ENCODE measurements at places on chromosomes 1 and 21. TPM values are rescaled to one million over a fixed set of nuclear protein-coding genes. Genes with fewer than 3 reads are reported as not detected.

Gene PGBD2
- total RNA-seq: 2.7 TPM

Gene IL19
- total RNA-seq: not detected

Gene GREM2
- total RNA-seq: not detected

Gene C1orf115
- total RNA-seq: 5.5 TPM

Gene ARTN
- total RNA-seq: 14.1 TPM

Gene PRAMEF14
- not detected for total RNA-seq

Gene SLC30A2
- total RNA-seq: not detected

Gene CD48
- not detected for total RNA-seq

Gene ANKRD35
- 0.36 TPM for total RNA-seq

Gene RGSL1
- total RNA-seq: not detected

Gene CFHR5
- not detected for total RNA-seq

Gene RIPPLY3
- 5.1 TPM for total RNA-seq

Gene SELE
- total RNA-seq: not detected

Gene HIVEP3
- 6.7 TPM for total RNA-seq

Gene ESRRG
- 0.52 TPM for total RNA-seq

Gene RAP1GAP
- total RNA-seq: 0.94 TPM

Gene PLCH2
- total RNA-seq: 0.12 TPM

Gene PIGV
- 12.6 TPM for total RNA-seq

Gene ARMH1
- total RNA-seq: not detected

Gene MYOM3
- 1.7 TPM for total RNA-seq

Gene CLCA4
- not detected for total RNA-seq

Gene KCNT2
- total RNA-seq: 1.7 TPM

Gene CFAP74
- not detected for total RNA-seq

Gene ALX3
- not detected for total RNA-seq

Gene BRINP3
- not detected for total RNA-seq

Gene CNIH3
- total RNA-seq: 1.4 TPM

Gene EXO1
- total RNA-seq: 30.2 TPM

Gene SH2D1B
- total RNA-seq: 0.07 TPM

Gene RUNX3
- total RNA-seq: not detected

Gene HENMT1
- total RNA-seq: 7.7 TPM

Gene GIPC2
- 1.5 TPM for total RNA-seq

Gene NID1
- 19.2 TPM for total RNA-seq

Gene MUL1
- total RNA-seq: 30.4 TPM

Gene TRIM46
- 9.4 TPM for total RNA-seq

Gene HSD3B2
- not detected for total RNA-seq

All from epithelial cell of proximal tubule (primary cell).